ENCODE measurements at places on chromosomes 16 and 17. TPM values are rescaled to one million over a fixed set of nuclear protein-coding genes. Genes with fewer than 3 reads are reported as not detected.

ERAL1 gene
- total RNA-seq: 84.1 TPM

TBC1D3K gene
- total RNA-seq: not detected

PRR35 gene
- total RNA-seq: not detected

DNA sequence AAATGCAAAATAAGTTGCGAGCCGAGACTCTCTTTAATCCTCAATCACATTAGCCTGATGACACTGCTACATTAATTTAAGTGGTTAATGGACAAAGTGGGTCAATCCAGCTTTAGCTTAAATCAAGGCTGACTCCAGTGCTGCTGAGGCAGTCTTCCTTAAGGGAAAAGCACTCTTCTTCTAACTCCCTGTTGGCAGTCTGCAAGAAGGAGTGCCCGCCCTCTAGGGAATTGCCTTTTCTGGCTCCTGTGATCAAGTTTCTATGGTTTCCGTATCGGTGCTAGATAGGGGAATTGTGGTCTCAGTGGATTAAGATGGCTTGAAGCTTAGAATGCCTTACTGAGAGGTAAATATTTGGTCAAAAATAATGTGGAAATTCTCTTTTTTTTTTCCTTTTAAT, 41.0 kb downstream of the HS3ST3B1 start:
- H3K27ac ChIP-seq: no peak overlapping the region
- H3K4me1 ChIP-seq: peaks cover 36% of the 10 kb centered on the region
